ENCODE measurements at places on chromosomes 5 and 9. TPM values are rescaled to one million over a fixed set of nuclear protein-coding genes. Genes with fewer than 3 reads are reported as not detected.

DNA sequence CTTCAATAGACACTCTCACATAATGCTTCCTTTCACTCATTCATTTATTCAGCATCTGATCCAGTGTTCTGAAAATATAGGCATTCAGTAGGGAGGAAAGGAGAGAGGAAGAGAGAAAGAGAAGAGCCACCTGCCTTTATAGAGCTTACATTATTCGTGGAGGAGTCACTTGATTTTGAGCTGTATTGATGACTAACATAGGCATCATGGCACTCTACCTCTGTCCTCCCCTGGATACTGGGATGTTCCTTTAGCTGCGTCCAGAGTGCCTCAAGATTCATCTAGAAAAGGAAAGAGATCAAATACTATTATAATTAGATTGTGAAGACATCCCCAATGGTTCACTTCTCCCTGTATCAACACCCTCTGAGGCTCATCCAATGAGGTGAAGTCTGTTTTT, 345.1 kb downstream of the SPATA31D1 start:
- DNase-seq, result no peak

GRCh38 chr5:149063017-149063687, at the start of gene SH3TC2:
Gene SH3TC2 (minus strand): TSS chr5:149063062. CDS start chr5:149063022, 40 bp downstream.
- DNase-seq, result peak; percentile 65

GRCh38 chr5:115355095-115355494, 58.6 kb upstream of the CCDC112 start:
- DNase-seq, result no peak

- DNase-seq, result peak; percentile 56
Observed at GRCh38 chr5:88743231-88743834, 139.7 kb downstream of the MEF2C start.

GRCh38 chr5:112109331-112110007, 309.6 kb downstream of the EPB41L4A start:
- DNase-seq, result peak; percentile 21

- no peak for DNase-seq
Observed at GRCh38 chr9:36207546-36208012, 16.9 kb downstream of the CLTA start.

DNA sequence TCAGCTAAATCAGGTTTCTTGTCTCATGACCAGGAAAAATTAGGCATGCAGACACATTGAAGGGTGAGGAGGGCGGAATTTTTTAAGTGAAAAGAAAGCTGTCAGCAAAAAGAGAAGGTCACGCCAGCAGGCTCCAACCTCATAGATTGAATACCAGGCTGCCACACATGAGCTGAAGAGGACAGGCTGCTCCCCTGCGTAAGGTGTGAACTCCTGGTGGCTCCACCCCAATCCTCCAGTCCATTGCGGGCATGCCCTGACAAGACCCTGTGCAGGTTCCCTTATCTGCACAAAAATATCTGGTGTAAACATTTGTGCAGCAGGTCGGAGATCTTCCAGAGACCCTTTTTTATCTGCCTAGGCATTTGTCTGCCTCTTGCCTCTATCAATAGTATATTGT, 22.9 kb upstream of the TEX10 start:
- no peak for DNase-seq

- DNase-seq, result no peak
Observed at GRCh38 chr9:72255569-72255968, 106.3 kb downstream of the GDA start.

- DNase-seq, result no peak
Observed at GRCh38 chr5:128021411-128021810, 62.2 kb upstream of the SLC12A2 start.

DNA sequence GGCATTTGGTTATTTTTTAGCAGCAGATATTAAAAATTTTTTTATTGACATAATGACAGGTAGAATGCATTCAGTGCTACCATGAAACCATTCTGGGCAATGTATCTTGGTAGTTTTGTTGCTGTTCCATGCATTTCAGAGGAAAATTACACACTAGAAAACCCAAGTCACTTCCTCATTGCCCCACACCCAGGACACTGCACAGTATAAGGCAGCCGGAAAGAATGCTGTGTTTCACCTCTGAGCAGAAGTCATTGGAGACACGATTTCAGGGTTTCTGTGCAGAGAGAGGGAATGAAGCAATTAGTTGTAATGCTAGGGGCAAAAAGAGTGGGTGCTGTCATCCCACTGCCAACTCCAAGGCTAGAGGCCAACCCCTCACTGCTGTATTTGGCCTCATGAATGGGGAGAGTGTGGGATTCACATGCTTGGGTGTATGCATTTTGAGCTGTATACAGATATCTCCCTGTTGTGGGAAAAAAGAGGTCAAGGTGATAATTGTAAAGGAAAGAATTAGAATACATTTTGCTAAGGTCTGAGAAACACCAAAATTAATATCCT, 290.5 kb downstream of the BNC2 start:
- DNase-seq, result no peak

- DNase-seq, result peak; percentile 21
Observed at GRCh38 chr9:83385317-83385716, 152.9 kb downstream of the FRMD3 start.

DNA sequence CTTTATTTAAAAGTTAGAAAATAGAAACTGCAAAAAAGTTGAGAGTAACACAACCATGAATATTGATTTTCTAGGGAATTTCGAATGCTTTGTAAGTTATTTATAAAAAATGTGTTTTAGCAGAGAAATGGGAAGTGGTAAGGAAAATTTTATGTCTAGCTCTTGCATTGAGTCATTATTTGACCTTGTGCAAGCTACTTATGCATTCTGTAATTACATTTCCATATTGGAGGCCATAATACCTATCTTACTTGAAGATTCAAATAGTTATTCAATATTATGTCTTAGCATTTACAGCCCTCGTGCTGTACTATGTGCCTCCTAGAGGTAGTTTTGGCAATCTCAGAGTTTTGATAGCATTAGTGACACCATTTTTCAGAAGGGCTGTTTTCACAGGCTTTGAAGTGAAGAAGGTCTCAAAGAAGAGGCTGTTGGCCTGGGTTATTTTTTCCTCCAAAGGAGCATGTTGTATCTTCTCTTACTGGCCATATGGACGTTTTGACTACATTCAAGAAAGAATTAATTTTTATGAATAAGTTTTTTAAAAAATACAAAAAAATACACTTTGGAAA, 7.4 kb upstream of the DAP start:
- DNase-seq, result no peak

- DNase-seq, result no peak
Observed at GRCh38 chr5:88094906-88095496, 173.6 kb downstream of the TMEM161B start.

Gene SHISAL2B
- not detected for total RNA-seq

Gene SHC3
- 0.05 TPM for total RNA-seq

Gene MARVELD2
- total RNA-seq, result not detected

Gene STING1
- total RNA-seq, result 79.1 TPM

Gene ALDOB
- total RNA-seq, result not detected

Gene BTNL3
- 0.21 TPM for total RNA-seq

Gene PTGES
- not detected for total RNA-seq
